ENCODE measurements at places on chromosomes 6 and 20.

GRCh38 chr6:215335-216034 lies 76.8 kb upstream of the DUSP22 start:
- DNase-seq, result no peak

GRCh38 chr20:2259731-2260130 lies 36.1 kb upstream of the TGM3 start:
- no peak for DNase-seq

DNA sequence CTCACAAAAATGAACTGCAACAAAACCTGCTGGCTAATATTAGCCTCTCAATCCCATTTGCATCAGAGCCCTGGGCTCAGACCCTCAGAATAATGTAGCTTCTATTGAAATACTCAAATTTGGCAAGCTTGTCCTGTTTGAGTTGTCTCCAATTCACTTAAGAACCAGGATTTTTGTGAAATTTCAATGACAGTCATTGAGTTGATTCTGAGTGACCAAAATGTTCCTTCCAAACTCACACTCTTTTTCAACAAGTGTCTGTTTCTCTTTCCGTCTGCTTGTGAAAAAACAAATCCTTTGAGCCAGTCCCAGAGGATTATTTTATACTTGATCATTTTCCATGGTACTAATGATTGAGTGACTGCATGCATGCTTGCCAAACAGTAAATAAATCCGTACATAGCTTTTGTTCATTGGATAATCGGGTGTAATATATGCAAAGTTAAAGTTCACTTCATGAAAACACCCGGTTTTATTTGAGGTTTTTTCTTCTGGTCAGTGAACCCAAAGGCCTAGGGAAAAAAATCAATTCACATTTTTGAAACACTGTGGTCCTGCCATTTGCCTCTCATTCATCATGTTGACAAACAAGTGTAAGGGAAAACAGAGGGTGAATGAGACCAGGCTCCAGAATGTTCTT lies 16.4 kb upstream of the SLC22A2 start:
- DNase-seq, result no peak

DNA sequence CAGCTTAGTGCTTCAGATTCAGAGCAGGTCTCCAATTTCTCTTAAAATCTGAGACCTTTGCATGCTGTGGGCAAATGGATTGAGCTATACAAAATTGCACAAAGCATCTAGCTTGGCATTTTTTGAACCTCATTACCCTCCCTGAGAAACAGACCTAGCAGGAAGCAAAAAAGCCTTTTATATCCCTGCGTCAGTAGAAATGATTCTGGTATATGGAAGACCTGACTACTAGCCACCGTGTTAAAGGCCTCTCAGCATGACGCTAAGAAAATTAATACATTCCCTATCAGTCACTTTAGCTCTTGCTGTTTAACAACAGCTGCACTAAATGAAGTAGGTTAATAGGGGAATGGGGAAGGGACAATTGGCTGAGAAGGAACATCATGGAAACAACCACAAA lies 110.7 kb upstream of the SMLR1 start:
- DNase-seq, result no peak

- no peak for DNase-seq
These were observed 3.5 kb upstream of the APOBEC2 start for GRCh38 chr6:41049521-41049920.

- no peak for DNase-seq
These were observed 7.4 kb upstream of the ULBP3 start for GRCh38 chr6:150076196-150076893.

GRCh38 chr6:1099264-1099663 lies 212.6 kb upstream of the FOXQ1 start:
- no peak for DNase-seq

- DNase-seq, result peak; percentile 35
These were observed 49.2 kb downstream of the SMPDL3A start for GRCh38 chr6:122838060-122838780.

DNA sequence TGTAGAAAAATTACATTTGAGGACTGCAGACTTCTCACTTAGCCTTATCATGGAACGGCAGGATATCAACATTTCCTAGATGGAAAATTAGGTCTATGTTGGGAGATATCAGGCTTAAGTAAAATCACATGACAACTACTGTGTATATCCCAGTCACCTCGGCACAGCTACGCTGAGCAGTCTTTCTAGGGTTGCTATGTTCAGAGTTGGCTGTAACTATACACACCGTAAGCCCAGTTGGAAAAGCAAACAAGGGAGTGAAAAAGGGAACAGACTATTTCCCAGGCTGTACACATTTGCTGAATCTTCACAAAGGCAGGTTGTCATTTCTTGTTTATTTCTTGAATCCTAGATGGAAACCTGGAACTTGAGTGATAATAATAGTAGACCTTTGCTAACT lies 80.7 kb upstream of the PTPRK start:
- no peak for DNase-seq

DNA sequence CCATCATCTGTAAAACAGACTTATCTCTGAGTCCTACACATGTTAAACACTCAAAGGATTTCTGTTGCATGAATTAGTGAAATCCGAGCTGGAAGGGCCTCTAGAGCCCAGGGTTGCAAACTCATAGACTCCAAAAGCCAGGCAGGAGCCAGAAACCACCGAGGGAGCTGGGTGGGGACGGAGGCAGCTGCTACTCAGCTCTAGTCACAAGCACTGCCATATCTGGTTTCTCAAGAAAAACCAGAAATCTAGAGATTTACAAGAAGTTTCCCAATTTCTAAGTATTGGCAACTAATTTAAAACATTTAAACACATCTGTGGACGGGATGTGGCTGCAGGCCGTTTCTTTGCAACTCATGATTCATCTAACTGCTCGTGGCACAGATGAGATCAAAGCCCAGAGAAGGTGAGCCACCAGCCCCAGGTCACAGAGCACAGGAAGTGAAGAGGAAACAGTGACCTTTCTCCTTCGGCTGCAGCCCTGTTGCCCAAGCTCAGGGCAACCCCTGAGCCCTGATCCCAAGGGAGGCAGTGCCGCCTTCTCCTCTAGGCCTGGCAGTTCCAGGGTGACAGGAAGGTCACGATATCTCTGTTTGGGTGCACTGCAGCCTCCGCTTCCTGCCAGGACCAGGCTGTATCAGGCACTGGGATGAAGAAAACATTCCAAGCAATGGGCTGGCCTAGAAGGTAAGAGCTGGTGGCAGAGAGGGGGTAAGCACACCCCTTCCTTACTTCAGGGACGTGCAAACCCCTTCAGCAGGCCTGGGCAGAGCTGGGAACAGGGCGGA lies 26.4 kb upstream of the PTGIS start:
- peak; percentile 16 for DNase-seq

Measured in NCI-H526 (cell line).